ENCODE measurements at places on chromosomes 7 and 10.
A peak's percentile ranks its signal among the peaks of the same experiment; 100 is the strongest.

DNA sequence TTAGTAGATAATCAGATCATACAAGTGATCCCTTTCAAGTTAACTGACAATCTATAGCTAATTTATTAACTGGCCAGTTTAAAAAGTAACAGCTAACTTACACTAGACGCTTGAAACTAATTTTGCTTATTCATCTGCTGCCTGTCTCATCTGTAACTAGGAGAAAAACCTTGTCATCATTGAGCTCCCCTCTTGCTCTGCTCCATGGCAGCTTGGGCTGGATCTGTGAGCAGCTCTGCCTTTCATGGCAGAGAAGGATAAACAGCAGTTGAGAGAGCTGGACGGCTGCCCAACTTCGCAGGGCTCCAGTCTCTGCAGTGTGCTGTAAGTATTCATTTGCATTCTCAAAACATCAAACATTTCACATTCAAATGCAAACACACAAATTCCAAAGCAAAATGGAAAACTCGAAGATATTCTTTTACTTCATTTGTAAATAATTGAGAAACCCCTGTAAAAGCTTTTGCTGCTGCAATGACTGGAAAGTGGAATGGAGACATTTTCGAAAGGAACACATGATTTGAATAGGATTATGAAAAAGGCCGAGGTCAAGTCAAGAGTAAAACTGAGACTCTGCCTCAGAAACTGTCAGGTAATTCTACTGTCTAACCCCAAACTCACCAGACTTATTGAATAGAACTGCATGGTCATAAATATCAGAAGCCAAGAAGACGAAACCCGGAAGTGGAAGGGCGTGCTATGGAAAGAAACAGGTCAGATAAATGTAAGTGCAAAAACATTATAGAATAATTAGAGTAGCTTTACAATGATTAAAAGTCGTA is 17.6 kb downstream of the SLC35B4 start:
- DNase-seq: no peak

DNA sequence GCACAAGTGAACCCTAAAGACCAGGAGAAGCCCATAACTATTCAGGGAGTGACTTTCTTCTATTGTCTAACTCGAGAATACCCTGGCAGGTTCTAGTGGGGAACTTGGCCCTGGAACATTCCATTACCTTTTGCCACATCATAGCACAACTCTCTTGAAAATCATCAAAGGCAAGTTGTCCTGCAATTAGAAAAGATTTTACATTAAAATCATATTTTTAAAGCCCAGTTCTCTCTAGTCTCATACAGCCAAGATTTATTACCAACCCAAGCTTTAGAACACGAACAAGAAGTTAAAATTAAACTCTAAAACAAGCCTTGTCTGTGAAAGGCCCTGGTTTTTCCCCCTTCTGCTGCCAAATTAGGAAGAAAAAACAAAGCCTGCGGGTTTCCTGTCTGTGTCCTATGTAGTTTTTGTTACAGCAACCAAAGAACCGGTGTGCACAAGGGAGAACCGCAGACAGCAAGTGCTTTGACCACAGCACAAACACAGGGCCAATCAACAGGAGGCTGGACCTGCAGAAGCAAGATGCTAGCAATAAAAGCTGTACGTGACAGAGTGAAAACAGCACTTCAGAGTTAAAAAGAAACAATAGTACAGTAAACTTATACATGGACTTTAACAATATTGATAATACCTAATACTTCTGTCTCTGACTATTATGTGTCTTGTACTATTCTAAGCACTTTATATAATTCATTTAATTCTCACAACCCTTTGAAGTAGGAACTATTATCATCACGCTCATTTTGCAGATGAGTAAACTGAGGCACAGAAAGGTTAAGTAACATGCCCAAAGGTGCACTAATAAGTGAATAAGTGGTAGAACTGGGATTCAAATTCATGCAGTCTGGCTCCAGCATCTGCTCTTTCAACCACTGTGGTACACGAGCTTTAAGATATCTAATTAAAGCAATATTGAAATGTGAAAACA is 65.8 kb downstream of the STK17A start:
- DNase-seq: no peak

DNA sequence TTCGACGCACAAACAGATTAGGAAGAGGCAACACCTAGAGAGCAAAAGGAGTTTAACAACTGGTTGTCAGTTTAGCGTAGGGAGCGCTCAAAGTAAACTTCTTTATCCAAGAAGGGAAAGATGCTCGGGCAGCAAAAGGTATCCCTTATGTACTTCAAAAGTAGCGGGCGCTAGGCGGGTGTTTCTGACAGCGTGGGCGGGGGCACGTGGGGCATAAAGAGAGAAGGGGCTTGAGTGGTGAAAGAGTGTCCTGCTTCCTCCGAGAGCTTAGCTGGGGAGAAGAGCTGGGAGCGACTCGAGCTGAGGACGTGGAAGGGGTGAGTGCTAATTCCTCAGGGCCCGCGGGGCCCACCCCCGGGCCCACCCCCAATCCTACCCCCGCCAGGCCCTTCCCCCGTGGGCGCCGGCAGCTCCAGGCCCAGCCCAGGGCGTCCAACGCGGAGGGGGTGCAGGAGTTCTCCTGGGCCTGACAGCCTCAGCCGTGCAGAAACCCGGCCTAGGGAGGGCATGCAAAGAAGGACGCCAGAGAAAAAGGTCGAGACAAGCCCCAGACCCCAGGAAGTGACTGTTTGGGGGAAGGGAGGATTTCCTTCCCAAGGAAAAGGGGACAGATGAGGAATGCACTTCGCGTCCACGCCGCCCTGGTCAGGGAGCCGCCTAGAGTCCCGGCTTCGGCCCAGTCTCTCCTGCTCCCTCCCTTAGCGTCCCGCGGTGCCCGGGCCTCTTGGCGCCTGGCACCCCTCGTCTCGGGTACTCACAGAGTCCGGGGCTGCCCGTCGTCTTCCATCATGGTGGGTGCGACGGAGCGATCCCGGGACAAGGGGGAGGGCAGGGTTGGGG is 868 bp downstream of the TIAL1 start:
- no peak for DNase-seq

GRCh38 chr10:46787321-46787615 is 124.0 kb upstream of the PTPN20 start:
- no peak for DNase-seq

- no peak for DNase-seq
Observed at GRCh38 chr7:128836729-128837348, 6.6 kb downstream of the FLNC start.

DNA sequence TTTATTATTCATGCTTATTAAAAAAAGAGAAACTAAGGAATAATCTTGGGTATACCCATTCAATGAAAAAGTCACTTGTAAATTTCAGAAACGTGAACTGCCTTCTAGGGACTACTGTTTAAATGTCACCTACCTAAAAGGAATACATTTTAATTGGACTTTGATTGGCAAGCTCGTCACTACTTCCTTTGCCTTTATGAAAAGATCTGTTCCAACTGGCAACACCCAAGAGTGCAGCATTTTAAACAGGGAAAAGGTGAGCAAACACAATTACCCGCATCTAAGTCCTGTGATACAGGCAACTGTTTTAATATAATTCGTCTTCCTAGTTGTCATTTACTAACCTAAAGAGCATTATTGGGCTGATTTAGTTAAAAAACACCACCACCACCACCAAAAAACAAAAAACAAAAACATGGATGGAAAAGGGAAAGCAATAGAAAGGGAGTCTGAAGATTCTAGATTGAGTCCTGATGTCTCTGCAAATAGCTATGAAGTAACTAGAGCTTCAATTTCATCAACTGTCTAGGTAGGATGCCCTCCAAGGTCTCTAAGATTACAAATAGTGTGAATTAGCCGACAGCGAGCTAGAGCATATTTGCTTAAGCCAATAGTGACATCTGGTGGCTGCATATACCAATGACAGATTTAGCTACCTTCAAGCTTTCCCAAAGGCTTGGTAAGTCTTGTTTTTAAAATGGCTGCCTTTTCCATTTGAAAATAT is 33.8 kb upstream of the ICA1 start:
- DNase-seq: peak; percentile 65

DNA sequence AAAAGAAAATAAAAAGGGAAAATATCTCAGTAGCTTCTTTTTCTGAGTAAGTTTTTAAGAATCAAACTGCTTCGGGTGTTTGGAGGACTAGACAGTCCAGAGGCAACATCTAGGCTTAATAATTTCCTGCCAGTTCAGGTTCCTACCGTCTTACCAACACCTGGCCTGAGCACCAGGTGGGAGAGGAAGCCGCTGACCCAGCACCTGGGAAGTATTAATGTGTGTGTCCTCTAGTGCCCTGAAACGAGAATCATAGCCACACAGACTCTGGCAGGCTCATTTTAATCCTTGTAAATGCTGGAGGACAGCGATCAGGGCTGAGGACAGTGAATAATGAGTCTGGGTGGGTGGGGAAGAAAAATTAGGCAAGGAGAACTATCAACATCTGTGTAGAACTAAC is 137.4 kb downstream of the ZNF438 start:
- no peak for DNase-seq

- no peak for DNase-seq
Observed at GRCh38 chr10:86263209-86263608, 103.4 kb downstream of the GRID1 start.

GRCh38 chr7:82081644-82082224 is 311.9 kb upstream of the HGF start:
- no peak for DNase-seq

DNA sequence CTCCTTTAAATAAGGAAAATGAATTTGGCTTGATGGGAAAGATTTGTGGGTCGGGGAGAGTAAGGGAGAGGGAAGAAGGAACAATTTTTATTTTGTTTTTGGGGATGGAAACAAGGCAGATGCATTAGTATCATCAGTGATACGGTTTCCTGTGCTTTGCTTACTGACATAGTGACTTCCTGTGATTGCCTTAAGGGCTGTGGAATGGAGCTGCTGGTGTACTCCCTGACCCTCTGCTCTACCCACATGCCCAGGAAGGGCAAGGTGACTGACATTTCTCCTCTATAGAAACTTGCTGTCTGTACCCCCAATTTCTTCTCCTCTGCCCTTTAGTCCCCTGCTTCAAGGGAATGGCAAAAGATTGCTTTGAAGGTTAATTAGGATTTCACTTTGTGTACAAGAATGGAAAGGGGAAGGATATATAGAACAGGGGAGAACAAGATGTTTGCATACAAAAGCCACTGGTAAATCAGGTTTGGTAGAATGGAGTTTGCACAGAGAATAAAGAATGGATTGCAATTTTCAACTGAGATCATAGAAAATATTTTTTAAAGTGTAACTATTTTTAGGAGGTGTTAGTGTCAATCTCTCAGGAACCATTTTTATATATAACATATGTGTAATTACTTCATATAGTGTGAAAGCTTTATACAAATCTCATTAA is 129.0 kb upstream of the AGR3 start:
- DNase-seq: no peak

DNA sequence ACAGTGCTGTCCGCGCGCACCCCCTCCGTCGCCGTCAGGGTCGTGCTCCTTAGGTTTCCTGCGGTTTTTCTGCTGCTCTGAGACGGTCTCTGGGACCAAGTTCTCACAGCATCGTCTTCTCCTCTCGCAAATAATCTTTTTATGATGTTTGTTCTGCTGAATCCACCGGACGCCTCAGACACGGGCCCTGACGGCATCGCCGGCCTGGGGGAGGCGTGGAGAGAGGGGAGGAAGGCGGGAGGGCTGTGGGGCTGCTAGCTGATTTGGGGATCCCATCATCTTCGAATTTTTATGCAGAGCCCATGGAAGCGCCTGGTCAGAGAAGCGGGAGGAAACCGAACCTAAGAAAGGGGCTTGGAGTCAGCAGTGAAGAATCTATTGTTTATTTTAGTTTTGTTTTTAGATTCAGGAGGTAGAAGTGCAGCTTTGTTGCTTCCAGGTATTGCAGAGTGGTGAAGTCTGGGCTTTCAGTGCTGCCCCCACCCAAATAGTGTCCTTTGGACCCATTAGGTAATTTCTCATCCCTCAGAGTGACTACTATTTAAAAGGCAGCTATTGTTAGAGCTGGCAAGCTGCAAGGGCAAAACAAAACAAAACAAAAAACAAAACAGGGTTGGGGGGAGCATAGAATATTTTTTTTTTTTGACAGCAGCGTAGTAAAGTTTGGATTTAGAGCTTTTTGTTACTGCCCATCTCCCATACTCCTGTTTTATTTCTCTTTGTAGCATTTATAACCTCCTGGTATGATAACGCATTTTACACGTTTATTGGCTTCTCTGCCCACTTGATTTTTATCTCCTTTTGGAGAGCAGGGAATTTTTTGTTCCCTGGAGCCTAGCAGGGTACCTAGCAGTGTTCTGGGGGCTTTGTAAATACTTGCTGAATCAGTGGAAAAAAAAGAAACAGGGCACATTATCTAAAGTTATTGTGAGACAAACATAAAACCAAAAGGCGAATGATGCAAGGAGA is 92.6 kb downstream of the SPAG6 start:
- DNase-seq: no peak

- no peak for DNase-seq
Observed at GRCh38 chr10:70109064-70109729, 23.4 kb downstream of the AIFM2 start.

GRCh38 chr7:128254470-128254869 is 13.4 kb downstream of the LEP start:
- no peak for DNase-seq

DNA sequence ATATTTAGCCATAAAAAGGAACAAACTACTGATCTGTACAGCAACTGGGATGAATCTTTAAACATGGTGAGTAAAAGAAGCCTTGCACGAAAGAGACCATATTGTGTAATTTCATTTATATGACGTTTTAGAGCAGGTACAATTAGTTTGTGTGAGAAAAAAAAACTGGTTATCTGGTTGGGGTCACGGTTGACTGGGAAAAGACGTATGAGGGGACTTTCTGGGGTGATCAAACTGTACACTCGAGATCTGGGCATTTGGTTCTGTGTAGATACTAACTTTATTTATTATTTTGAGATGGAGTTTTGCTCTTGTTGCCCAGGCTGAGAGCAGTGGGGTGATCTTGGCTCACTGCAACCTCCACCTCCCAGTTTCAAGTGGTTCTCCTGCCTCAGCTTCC is 4.2 kb downstream of the PRKRIP1 start:
- no peak for DNase-seq

GRCh38 chr10:9800571-9800970 is 1217.1 kb upstream of the CELF2 start:
- no peak for DNase-seq

GRCh38 chr10:106652279-106652678 is 512.2 kb downstream of the SORCS1 start:
- no peak for DNase-seq

- no peak for DNase-seq
Observed at GRCh38 chr7:158805937-158806336, 23.4 kb downstream of the ESYT2 start.

- peak; percentile 28 for DNase-seq
Observed at GRCh38 chr10:83991986-83992753, 147.1 kb upstream of the GHITM start.

DNA sequence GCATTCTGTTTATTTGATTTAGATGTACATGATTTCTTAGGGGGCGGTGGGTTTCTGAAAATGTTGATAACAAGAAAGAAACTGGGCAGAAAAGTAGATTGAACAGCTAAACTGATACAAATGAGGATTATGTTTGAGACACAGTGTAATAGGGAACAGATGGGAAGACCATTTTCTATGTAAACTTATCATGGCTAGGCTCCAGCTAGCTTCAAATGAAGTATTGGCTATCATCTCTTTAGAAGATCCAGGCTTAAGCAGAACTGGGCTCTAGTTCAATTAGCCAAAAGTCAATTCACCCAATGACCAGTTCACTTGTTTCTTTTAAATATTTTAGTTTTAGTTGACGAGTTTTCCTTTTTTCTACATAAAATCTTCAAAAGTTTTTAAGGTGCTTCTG is 639.5 kb downstream of the ANKRD7 start:
- DNase-seq: no peak

- DNase-seq: no peak
Observed at GRCh38 chr7:5360971-5361370, 62.7 kb downstream of the TNRC18 start.
